ENCODE measurements at places on chromosomes 11 and 22.

GRCh38 chr11:66951927-66952337 lies 6.3 kb downstream of the PC start:
- no peak for ATAC-seq

DNA sequence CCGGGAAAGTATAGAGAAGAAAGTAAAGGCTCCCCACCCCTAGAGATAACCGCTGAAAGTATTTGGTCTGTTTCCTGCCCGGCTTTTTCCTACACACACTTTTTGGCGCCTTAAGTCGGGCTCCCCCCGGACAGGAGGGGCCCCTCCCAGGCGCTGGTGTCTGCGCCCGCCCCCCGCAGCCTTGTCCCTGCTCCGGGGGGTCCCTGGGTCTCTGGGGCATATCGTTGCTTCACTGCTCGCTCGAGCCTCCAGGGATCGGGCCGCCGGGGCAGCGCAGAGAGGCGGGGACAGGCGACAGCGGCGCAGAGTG lies 928 bp upstream of the CRACR2B start:
- no peak for ATAC-seq

GRCh38 chr11:134951305-134951700 lies 539.3 kb upstream of the B3GAT1 start:
- ATAC-seq, result no peak

GRCh38 chr11:46295312-46296058 lies 18.0 kb downstream of the CREB3L1 start:
- peak; percentile 83 for ATAC-seq

DNA sequence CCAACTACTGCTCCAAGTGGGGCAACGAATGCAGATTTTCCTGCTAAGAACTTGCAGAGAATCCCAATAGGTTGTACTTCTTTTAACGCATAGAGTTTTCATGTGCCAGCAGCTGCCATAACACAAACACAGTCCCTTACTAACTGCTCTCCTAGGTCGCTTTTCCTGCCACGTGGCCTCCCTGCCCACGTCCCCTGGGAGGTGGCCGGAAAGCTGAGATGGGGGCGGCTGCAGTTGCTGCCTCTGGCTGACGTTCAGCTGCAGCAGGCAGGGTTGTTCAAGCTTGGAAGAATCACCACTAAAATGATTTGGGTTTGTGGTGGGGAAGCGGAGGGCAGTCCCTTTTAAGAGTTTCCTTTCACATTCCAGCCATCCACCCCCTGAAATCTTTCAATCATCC lies 39.3 kb downstream of the ZNF202 start:
- ATAC-seq, result no peak
